ENCODE measurements at places on chromosomes 2 and 18. TPM values are rescaled to one million over a fixed set of nuclear protein-coding genes. Genes with fewer than 3 reads are reported as not detected.

The TUBB8B gene
- not detected for total RNA-seq

The TACR1 gene
- total RNA-seq, result 0.08 TPM

The EMX1 gene
- not detected for total RNA-seq

The CDK15 gene
- 0.23 TPM for total RNA-seq

The IL37 gene
- total RNA-seq, result not detected

The MAP2 gene
- 0.82 TPM for total RNA-seq

The HS1BP3 gene
- 19.0 TPM for total RNA-seq

The HAUS1 gene
- total RNA-seq, result 25.6 TPM

The IL1RL1 gene
- total RNA-seq, result 2.0 TPM

The FLACC1 gene
- 1.2 TPM for total RNA-seq

The FBLN7 gene
- total RNA-seq, result 4.0 TPM

The SIX3 gene
- total RNA-seq, result not detected

The SPC25 gene
- not detected for total RNA-seq

The CRYBA2 gene
- total RNA-seq, result not detected

The HSPD1 gene
- 169 TPM for total RNA-seq

The ITPRIPL1 gene
- total RNA-seq, result 0.75 TPM

The DUSP28 gene
- 0.23 TPM for total RNA-seq

The RNF125 gene
- total RNA-seq, result 0.35 TPM

The STK17B gene
- 64.3 TPM for total RNA-seq

The CNDP2 gene
- 53.2 TPM for total RNA-seq

The GNLY gene
- not detected for total RNA-seq

The DQX1 gene
- not detected for total RNA-seq

The XDH gene
- 0.12 TPM for total RNA-seq

The LRRC30 gene
- total RNA-seq, result not detected
